Sciatic nerve (tissue), 2 donors: ENCODE measurements at places on chromosomes 7 and 10. TPM values are rescaled to one million over a fixed set of nuclear protein-coding genes. Genes with fewer than 3 reads are reported as not detected.

GRCh38 chr10:131946321-131946751 lies 35.4 kb downstream of the BNIP3 start:
- peak; percentile 34 for DNase-seq

DNA sequence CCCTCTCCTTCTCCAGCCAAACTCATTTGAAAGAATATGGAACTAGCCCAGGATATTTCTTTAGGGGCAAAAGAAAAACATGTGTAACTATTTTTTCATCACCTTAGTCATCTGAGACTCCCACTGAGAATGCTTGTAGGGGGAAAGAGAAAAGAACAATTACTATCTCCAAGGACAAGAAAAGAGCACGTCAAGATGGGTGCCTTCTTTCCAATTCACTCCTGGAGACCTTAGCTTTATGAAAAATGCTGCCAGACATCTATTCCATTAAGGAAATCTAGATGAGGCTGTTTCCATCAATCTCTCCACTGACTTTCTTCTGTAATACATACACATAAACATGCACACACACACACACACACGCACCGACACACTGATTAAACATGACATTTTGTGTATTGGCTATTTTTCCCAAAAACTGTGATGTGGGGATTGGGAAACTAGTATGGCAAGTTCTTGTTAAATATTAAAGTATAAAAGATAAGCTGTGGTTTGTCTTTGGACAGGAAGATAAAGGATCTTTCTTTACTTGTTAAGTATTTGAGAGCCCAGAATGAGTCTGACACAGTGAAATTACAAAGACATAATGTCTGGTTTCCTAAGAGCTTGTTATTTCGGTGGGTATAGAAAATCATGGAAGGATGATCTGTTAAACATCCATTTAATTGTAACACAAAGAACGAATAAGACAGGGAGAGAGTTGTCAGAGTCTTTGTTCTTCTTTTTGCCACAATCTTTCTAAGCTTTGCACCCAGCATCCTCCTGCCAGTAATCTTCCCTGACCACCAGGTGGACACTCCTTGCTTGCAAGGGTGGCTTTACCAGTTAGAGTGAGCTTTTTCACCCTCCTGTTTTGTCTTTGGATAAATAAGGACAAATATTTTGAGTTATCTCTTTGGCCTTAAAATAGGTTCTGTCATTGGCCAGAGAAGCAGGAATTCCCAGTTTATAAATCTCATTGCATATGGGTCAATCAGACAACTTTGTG lies 177.3 kb upstream of the TMEM72 start:
- no peak for DNase-seq

DNA sequence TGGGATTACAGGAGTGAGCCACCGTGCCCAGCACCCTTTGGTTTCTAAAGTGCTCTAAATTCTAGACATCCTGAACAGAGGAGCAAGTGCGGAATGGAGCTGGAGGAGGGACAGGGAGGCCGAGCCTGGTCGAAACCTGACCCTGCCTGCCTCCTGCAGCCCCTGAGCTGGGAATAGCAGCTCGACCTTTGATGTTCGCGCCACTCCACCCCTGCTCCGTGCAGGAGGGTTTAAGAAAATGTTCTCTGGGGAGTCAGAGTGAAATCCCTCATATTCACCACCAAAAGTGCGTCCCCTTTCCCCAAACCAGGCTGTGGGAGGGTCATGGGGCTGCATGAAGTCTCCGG lies 1.8 kb downstream of the PGAM2 start:
- peak; percentile 47 for DNase-seq

- no peak for DNase-seq
Measured at GRCh38 chr10:53664282-53665019, 891.9 kb upstream of the MBL2 start.

DNA sequence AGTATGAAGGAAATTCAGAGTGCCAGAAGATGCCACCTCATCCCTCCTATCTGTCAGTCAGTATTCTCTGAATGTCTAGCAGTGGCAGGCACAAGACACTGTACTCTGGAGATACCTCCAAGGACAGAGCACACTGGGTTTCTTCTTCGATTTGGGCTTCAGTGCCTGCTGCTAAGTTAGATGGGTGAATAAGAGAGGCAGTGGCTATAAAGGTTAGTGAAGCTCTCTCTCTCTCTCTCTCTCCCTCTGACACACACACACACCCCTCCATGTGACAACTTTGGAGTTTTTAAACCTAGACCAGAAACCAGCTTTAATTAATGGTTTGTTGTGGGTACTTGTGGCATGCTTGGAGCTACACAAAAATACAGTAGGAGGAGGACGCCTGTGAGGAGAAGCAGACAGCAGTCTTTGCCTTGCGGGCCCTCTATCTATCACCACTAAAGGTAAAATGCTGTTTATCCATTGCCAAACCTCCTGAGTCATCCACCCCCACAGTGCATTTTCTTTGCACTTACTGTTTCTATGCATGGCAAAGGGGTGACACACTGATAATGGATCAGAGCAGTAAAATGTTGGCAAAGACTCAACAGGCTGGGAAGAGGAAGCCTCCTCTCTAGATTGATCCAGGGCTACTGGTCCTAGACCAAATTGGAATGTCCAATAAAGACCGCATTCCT lies 102.5 kb downstream of the TRIL start:
- no peak for DNase-seq

DNA sequence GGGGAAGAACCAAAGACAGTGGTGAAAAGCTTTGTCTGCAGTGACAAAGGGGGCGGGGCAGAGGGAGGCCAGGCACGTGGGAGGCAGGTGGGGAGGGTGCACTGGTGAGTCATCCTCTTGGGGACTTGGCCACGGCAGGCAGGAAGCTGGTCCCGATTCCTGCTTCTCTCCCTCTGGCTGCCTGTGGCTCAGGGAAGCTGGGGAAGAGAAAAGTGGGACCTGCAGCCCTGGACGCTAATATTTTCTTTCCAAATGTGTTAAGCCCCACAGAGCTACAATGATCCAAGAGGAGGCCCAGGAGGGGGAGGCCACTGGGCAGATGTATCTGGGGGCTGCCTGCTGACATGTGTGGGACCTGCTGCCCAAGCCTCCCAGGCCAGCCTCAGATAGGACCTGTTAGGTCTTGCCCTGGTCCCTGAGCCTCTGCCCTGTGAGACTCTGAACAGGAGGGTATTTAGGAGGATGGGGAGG lies 231.8 kb downstream of the KCNMA1 start:
- no peak for DNase-seq

DNA sequence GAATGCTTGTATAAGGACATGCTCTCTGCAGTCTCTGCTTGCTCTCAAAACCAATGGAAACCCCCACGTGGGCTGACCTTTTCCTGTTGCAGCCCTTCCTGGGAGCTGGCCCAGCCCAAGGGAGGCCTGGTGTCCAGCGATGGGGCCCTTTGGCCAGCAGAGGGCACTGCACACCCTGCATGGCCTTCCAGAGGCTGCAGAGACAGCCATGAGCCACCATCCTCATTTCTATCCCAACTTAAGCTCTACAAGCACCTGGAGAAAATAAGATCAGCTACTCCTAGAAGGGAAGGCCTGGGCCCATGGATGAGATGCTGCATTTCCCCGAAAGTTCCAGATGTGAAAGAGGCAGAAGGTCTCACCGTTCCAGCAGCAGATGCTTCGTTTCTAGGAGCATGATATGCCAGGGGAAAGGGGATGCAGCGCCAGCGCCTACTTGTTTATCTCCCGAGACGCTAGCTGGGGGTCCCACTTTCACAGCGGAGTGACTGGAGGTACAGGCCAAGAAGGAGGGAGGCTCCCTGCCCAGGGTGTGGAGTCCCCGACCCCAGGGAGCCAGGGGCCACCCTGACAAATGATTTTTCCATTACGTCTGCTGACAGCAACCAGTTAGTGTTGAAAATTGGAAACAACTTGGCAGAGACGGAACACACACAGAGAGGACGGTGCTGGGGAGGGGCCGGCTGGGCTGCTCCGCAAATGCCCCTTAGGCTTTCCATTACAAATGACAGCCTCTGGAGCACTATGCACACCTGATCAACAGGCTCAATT lies 106.4 kb downstream of the ZRANB1 start:
- DNase-seq = peak; percentile 92

GRCh38 chr7:105519353-105519752 lies 2.7 kb downstream of the PUS7 start:
- DNase-seq = no peak

The INHBA gene
- total RNA-seq = 40.4 TPM

The TSPAN33 gene
- 11.8 TPM for total RNA-seq
